Hypothalamus (tissue), 51 donors: ENCODE measurements at places on chromosomes 4 and X.

DNA sequence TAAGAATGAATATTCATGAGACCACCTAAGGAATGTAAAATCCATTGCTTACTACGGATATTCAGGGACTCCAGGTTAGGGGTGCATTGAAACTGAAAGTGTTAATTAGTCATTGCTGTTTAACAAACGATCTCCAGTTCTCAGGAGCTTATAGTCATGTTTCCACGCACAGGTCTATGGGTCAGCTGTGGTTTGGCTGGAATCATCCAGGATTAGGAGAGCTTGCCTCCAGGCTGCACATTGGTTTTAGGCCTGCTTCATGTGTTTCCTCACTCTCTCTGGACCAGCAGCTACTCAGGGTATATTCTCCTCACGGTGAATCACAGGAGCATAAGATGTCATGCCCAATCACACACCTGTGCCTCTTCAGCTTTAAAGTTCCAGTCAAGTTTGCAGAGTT lies 98.9 kb downstream of the ATXN3L start:
- no peak for DNase-seq

- no peak for DNase-seq
These were observed 2.3 kb upstream of the METTL14 start for GRCh38 chr4:118682928-118683327.

DNA sequence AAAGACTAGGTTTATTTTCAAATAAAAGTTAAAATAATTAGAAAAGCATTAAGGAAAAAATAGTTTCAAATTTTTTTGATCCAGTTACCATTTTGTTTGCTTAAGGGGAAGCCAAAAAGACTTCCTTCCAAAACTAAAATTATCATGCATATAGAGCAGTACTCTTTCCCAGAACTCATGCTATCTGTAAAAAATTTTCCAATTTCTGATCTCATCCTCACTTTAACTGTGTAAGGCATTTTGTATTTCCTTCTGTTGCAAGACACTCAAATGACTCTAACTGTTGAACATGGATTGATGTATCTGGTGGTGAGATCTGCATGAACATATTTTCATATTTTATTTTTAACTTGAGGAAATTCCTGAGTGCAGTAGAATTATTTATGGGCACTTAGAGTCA lies 150.1 kb downstream of the ADAM29 start:
- no peak for DNase-seq

DNA sequence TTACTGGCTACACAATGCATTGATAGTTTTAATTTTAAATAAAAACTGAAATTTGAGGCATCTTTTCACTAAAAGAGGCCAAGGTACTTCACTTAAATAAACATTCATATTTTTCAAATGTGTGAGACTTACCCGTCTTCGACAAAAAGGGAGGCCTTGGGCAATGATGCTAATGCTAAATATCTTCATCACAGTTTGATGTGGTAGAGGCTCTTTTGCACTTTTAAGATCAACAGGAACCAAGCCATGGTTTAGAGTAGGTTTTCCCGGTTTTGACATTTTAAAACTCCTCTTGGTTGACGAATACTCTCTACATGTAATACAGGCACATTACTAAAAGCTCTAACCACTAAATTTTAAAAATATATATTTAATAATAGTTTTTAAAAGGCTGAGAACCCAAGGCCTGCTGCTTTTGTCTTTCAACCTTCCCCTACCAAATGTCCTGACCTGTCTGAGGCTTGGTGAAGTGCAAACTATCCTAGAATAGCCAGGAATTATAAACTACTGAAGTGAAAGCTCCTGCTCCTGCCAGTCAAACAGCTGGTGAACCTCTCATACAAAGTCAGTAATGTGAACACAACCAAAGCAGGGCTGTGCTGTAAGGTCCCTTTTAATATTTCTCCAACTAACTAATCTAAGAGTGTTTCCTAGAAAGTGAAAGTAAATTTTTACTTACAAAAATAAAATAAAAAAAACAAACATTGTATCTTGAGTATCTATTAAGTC lies 153.7 kb downstream of the FBXW7 start:
- DNase-seq = no peak

GRCh38 chrX:15751155-15751819 lies 13.2 kb downstream of the CA5B start:
- DNase-seq = no peak

- no peak for DNase-seq
These were observed 222.7 kb upstream of the HAND2 start for GRCh38 chr4:173752610-173753230.

GRCh38 chr4:168618577-168619265 lies 121.9 kb downstream of the PALLD start:
- no peak for DNase-seq

DNA sequence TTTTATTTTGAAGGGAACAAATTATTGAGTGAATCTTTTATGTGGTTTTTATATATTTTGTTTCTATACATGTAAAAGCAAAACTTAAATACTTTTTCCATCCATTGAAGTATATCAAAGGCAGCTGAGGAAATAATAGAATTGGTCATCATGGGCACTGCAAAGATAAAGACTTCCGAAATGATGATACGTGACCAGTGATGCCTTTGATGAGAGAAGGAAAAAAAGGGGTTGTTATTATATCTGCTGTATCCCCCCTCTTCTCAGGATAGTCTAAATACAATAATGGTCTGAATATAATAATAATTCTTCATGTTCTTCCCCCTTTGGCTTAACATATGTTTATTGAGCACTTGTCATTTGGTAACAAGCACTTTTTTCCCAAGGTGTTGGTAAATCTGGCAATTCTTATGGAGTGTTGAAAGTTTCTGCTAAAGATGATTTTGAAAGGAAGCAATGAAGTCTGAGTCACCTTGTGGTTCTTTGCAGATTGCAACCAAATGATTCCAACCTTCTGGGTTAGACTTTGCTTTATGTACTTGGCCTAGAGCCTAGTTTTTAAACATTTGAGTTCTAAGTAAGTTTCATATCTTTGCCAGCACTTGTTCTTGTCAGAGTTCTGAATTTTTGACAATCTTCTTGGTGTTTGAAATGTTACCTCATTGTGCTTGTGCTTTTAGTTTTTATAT lies 60.8 kb downstream of the USP9X start:
- no peak for DNase-seq

- no peak for DNase-seq
These were observed 236.6 kb downstream of the DCHS2 start for GRCh38 chr4:154254999-154255398.

DNA sequence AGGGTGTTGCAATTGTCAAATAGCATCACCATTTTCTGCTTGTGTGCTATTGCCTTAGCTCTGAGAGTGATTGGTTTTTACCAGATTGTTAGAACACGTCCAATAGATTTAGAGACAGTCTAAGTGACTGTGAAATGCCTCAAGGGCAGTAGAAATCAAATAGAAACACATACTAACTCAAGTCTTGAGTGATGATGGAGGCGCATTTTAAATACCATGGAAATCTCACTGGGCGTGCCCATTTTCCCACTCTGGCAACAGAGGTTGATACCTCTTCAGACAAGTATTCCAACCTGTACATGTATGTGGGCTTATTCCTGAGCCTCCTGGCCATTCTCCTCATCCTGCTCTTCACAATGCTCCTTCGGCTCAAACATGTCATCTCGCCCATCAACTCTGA lies 7.2 kb downstream of the SERTM2 start:
- DNase-seq = no peak

DNA sequence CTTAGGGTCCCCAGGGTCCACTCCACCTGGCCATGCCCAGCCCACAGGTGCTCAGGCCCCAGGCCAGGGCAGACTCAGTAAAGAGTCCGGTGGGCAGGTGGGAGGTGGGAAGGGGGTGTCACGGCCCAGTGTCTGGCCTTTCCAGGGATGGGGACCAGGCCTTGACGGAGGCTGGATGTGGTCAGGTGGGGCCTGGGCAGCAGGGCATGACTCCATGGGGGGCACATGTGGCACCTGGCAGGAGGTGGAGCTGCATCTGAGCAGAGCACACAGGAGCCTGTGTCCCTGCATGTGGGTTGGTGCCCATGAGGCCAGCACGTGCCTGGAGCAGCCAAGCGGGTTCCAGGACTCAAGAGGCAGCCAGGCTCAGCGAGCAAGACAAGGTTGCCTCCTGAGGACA lies 132.9 kb downstream of the FAM53A start:
- DNase-seq = no peak

DNA sequence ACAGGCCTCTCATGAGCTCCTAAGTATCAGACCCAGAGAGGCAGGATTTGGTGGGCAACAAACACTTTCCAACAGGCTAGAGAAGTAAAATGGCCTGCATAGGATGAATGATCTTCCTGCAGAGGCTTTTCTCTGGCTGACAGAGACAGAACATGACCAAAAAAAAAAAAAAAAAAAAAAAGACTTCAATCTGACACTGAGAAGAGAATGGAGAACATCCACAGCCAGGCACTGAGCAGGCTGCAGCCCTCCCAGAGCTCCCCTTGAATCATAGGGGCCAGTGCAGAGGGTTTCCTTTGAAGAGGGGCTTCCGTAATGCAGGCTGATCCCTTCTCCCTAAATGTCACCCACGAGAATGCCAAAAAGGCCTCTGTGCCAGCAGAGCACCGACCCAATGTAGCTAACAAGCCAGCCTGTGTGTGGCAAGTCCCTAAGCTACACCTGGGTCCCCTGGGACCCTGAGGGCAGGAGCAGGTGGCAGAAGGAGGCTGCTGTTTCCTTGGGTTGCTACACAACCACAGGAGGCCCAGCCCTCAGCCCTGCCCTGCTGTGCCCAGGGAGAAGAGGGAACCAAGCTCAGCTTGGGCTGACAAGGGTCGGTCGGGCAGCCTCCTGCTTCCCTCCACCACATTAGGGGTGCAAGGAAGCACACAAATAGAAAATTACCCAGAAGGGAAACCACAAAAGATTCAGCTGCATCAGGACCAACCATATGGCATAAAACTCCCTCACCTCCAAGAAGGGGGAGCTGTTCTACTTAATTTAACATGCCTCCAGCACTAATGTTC lies 55.6 kb downstream of the MAP7D2 start:
- DNase-seq = no peak

DNA sequence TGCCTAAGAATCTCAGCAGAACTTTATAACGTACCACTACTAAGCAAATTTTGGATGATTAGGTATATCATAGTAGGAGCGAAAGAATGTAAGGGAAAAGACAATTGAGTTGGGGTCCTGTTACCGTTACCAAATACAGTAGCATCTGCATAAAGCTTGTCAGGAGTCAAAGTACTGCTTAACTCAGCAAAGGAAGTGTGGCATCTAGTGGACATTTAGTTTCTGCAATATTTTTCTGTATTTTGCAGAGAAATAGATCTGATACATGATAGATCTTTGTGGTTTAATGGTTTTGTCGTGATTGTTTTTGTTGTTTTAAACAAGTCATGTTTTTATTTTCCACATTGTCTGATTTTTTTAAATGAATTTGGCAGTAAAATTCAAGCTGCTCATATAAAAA lies 81.0 kb upstream of the SMARCAD1 start:
- DNase-seq = no peak

DNA sequence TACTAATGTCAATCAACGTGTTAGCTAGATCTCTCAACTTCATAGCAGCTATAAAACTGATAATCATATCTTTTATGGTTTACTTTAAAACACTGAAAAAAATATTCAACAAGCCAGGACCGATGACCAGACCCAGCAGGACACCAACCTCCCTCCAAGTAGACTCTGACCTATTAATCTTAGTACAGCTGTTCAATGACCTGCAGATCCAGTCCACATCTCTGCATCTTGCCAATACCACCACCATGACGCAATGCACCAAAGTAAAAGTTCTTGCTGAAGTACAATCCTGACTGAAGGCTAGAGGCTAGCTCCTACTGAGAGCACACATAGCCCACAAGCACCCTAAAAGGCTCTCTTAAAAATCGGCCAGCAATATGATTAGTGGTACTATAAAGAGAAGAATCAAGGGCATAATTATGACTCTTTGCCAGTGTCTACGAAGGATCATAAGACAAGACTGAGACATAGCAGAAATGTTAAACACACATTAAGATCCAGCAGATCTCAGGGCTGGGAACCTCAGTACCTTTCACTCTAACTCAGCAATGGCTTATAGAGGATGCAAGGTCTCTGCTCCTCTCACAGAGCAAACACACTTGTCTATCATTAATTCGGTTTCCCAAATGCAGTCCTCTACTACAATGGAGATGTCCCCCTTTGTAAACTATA lies 7.6 kb downstream of the MED14 start:
- no peak for DNase-seq

DNA sequence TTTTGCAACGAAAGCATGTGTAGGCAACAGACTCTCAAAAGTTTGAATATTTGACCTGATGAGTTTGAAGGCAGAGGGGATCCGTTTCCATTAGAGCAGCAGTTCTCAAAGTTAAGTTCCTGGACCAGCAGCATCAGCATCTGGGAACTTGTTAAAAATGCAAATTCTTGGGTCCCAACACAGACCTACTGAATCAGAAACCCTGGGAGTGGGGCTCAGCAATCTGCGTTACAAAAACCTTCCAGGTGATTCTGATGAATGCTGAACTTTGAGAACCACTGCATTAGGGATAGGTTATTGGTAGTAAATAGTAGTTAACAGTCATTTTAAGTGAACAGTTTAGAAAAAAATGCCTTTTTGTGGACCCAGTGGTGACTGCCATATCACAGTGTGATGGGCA lies 98.8 kb downstream of the PDE5A start:
- no peak for DNase-seq

DNA sequence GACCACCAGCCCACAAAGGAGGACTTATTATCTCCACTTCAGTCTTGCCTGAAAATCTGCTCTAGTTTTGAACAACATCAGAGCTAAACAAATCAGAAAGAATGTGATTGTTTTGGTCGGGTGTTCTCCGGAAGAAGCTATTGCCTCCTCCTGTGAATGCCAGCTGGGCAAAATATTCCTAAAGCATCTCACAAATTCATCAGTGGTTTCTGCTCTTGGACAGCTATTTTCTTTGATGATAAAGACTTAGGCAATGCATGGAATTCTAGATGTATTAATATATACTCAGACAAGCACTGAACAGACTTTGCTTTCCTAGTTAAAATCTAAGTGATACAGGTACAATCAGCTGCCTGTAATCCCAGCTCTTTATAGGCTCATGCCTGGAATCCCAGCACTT lies 71.8 kb downstream of the ASMT start:
- DNase-seq = no peak

DNA sequence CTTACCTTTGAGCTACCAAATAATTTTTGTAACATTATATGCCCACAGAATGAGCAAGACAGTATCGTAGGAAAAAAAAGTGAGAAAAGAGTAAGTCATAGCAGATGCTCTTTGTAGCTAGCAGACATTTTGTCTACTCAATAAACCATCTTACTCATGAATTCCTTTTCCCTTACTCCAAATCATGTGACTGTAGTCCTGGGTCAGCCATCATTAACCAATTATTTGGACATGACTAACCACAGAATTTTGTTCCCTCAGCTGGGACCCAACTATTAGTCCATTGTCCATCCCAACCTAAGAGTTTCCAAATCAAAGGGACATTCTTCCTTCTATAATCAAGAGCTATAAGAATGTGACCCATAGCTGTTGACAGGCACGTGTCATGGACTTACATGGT lies 11.4 kb downstream of the UBE2D3 start:
- DNase-seq = no peak

DNA sequence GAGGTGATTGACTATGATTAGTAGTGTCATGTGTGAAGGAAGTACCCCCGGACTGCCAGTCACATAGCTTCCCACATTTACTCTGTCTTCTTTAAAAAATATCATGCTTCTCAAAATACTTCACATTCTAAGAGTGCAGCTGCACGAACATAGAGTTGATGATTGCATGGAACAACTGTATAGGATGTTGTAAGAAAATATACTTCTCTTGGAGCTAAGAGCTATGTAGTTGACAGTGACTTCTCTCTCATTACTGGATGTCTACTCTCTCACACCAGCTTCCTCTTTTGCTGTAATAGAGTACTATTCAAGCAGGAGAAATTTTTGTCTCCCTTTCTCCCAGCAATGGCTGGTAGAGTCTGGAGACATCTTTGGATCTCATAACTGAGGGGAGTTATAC lies 99.4 kb upstream of the PUDP start:
- no peak for DNase-seq

- DNase-seq = no peak
These were observed 9.7 kb downstream of the OCIAD2 start for GRCh38 chr4:48896845-48897244.
